Breast epithelium (tissue), 4 donors: ENCODE measurements at places on chromosomes 2 and 18. TPM values are rescaled to one million over a fixed set of nuclear protein-coding genes. Genes with fewer than 3 reads are reported as not detected.

- no peak for DNase-seq
These were observed 61.4 kb upstream of the CCDC195 start for GRCh38 chr2:224777559-224777930.

DNA sequence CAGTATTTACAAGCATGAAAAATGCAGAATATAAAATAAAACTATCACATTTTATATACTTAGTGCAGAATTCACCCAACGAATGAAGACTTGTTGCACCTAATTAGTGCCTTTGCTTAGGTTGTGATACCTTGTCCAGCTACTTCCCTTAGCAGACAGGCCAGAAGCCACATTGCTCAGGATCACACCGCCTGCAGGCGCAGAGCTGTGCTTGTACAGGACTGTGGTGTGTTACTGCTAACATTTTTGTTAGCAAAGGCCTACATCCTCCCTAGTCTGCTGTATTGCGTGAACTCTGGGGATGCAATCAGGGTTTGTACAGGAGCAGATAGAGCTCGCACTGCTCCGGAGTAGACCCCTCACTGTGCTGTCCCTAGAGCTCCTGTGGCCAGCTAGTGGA lies 336.9 kb downstream of the CBLN2 start:
- no peak for DNase-seq

DNA sequence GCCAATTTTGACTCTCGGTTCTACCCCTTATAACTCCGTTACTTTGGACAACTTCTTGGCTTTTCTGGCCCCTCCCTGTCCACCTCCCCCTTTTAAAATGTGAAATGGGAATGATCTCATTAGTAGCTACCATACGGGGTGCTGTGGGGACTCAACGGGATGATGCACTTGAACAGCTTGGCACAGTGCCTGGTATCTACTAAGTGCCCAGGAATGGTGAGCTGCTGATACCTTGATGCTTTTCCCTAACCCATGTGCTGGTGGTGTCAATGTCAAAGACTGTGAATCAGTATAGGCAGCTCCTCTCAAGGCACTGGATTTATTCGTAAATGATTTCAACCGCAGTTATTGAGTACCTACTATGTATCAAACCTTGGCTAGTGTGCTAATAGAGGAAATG lies 204.2 kb downstream of the LOXHD1 start:
- DNase-seq = no peak

DNA sequence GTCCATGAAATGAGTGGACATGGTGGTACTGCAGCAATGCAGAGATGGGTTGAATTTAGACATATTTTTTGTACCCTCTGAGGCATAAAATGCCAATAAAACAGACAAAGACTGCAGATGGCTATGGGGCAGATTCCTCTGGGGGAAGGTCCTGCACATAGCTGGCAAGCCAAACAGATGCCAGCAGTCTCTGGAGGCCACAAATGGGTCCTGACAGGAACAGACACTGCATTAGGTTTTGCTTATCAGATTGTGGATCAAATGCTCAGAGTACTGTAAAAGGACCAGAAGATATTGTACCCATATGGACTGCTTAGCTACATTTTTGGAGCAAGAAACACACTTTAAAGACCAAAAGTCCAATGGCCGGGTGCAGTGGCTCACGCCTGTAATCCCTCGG lies 40.9 kb upstream of the ORC2 start:
- DNase-seq = no peak

DNA sequence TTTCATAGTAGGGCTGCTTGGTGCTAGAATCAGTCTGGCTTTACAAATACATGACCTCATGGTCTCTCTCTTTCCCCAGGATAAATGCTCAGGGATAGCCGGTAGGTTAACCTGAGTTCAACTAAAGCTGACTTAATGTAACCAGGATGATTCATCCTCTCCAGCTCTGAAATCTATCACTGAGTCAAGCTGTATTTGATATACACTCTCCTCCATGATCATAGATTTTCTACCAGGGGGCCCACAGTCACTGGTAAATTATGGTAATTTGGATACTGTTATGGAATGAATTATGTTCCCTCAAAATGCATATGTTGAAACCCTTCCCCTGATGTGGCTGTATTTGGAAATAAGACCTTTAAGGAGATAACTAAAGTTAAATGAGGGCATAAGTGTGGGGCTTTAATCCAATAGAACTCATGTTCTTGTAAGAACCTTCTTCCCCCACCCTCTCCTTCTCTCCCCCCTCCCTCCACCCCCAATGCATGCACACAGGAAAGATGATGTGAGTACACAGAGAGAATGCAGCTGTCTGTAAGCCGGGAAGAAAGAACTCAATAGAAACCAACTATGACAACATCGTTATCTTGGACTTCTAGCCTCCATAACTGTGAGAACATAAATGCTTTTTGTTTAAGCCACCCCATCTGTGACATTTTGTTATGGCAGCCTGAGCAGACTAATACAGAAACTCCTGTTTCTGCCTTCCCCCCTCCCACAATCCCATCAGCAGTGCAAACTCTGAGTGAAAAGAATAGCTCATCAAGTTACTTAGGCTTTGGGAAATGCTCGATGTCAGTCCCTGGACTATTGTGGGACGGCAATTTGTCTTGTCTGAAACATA lies 134.9 kb upstream of the KYNU start:
- DNase-seq = no peak

DNA sequence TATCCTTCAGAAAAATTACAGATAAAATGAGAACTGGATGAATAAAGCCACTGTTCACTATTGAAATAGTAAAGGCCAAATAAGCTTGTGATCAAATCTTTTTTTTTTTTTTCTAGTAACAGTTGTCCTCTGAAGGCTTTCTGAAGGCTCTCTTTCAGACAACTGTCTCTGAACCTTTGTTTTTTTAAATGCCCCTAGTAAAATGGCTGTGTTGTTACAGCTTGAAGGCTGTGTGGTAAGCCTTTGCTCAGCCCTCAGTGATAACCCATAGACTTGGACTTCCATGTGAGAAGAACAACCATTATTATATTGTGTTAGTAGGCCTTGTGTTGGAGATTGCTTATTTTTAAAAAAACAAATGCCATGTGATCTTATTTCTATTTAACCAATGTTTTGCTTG lies 17.6 kb downstream of the FMNL2 start:
- DNase-seq = no peak

DNA sequence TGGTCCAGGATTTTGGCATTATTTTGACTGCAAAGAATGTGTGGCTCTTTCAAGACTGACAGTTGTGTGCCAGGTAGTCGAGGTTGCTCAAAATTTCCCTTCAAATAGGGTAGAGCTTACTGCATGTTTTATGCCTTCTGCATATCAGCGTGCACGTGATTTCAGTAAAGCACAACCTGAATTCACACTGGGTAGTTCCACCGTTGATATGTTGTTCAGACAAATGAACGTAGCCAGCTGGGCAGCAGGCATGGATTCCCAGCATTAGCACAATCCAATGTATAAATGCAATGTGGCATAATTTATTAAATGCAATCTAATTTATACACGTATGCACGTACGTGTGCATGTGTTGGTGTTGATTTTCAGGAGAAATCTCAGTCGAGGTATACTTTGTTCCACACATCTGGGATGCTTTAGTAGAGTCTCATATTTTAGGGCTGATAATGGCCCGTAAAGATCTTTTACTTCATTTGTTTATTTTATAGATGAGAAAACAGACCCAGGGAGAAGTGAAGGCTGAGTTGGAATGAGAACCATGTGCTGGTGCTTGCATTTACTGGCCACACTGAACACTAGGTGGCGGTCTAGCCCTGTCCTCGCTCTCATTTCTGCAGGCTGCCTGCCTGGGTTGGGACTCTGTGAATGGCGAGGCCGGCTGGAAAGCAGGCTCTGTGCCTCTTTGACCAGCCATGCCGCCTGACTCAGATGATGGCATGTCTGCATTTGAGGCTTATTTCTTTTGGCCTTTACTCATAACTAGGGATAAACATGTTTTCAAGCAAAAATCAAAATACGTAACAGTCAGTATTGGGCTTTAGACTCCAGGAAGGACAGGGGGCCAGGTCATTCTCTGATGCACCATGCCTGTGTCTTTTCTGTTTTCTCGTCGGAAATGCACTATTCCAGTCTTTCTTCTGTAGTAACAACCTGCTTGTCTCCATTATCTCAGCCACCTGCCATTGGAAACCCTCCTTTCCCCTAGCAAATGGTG lies 120.4 kb downstream of the RNF144A start:
- no peak for DNase-seq

- DNase-seq = no peak
These were observed 140.9 kb upstream of the MYCN start for GRCh38 chr2:15799432-15799827.

DNA sequence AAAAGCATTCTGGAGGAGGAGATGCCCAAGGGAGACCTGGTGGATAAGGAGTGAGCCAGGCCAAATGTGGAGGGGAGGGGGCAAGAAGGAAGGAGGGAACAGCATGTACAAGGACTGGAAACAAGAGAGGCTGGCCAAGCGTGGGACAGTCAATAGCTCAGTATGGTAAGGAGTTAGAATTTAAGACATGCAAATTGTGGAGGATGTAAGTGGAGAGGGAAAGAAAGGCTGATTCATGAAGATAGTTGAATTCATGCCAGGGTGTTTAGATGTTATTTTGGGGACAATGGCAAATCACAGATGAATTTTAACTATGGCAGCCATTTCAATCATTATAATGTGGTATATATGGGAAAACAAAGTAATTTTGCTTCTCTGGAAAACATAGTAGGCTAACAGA lies 462.3 kb downstream of the MEIS1 start:
- DNase-seq = no peak

DNA sequence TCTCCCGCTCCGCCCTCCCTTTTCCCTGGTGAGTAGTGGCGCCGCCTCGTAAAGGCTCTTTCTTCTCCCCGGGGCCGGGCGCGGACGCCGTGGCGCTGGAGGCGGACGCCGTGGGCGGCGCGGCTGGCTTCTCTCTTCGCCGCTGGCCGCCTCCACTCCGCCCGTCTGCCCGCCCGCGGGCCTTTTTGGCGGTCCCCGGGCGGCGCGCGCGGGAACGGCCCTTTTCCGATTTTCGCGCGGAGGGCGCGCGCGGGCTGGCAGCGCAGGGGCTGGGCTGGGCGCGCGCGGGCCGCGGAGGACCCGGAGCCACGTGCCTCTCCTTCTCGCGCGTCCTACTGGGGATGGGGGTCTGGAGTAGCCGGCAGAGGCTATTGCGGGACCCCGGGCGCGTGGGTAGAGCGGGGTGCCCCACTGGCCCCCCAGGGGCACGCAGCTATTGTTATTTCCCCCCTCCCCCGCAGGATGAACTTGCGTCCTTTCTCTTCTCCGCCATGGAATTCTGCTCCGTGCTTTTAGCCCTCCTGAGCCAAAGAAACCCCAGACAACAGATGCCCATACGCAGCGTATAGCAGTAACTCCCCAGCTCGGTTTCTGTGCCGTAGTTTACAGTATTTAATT lies 472 bp downstream of the SLC20A1 start:
- DNase-seq = no peak

DNA sequence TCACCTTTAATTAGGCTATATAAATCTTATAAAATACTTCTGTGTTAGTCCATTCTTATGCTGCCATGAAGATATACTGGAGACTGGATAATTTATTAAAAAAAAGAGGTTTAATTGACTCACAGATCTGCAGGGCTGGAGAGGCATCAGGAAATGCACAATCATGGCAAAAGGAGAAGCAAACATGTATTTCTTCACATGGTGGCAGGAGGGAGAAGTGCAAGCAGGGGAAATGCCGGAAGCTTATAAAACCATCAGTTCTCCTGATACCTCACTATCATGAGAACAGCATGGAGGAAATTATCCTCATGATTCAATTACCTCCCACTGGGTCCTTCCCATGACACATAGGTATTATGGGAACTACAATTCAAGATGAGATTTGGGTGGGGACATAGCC lies 504.4 kb downstream of the RIT2 start:
- DNase-seq = no peak

DNA sequence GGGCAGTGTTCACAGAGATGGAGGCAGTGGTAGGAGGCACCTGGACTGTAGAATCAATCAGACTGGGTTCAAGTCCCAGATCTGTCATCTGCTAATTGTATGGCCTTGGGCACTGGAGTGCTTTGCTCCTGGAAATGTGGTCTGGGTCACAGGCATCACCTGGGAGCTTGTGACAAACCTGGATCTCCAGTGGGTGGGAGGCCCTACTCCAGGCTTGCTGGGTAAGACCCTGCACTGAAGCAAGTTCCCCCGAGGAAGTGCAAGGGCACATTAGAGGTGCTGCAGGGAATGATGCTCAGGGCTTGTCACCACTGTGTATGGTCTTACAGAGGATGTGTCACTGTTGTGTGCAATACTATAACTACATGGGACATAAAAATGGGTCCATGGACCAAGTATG lies 220.5 kb upstream of the ID2 start:
- no peak for DNase-seq

- DNase-seq = no peak
These were observed 275.1 kb downstream of the SETBP1 start for GRCh38 chr18:44955825-44956224.

- DNase-seq = no peak
These were observed 116.6 kb downstream of the RPIA start for GRCh38 chr2:88808083-88808482.

DNA sequence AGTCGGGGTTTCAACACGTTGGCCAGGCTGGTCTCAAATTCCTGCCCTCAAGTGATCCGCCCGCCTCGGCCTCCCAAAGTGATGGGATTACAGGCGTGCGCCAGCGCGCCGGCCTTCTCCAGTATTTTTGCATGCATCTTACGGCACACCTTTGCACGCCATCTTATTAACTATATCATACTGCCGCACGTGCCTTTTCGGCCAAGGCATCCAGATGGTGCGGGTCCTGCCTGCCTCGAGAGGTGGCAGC lies 765 bp upstream of the ING5 start:
- DNase-seq = no peak

DNA sequence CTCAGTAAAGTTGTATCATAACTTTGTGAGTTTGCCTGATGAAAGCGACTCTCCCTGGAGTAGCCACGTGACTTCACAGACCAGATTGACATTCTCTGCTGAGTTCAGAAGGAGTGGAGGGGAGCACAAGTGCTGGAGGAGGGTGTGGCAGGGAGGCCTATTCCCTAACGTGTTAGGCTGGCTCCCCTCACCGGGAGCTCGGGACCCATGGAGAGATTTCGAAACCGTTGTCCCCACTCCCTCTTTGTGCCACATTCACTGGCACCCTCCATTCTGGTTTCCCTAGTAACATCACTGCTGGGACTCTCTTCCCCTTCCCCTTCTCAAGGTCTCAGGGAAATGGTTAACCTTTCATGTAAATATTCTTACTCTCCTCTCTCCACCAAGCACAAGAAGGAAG lies 279.9 kb downstream of the ALPK2 start:
- DNase-seq = no peak

DNA sequence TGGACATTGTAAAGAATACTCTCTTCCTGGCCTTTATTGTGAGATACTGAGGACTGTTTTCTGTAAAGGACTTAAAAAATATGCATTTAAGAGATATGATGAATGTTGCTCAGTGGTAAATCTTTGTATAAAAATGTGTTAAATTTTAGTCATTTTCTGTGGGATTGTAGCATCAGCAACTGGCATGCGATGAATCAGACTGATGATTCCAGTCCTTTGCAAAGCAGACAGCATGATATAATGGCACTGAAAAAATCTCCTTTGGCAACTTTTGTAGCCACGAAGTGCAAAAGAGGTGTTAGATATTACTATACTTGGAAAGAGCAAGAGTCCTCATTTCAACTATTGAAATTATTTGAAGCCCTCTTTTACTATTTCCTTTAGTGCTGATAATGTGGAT lies 678.7 kb downstream of the PLCL1 start:
- no peak for DNase-seq

FAM210A gene
- 10.5 TPM for total RNA-seq

LRP2 gene
- total RNA-seq = 19.7 TPM

ANKRD62 gene
- not detected for total RNA-seq

KRTCAP3 gene
- 14.7 TPM for total RNA-seq
